Activated CD8-positive, alpha-beta memory T cell treated with anti-CD3 and anti-CD28 coated beads for 1 hour (primary cell): ENCODE measurements at places on chromosomes 16 and 17.

- DNase-seq, result no peak
Observed at GRCh38 chr16:80718480-80719220, 85.7 kb downstream of the CDYL2 start.

DNA sequence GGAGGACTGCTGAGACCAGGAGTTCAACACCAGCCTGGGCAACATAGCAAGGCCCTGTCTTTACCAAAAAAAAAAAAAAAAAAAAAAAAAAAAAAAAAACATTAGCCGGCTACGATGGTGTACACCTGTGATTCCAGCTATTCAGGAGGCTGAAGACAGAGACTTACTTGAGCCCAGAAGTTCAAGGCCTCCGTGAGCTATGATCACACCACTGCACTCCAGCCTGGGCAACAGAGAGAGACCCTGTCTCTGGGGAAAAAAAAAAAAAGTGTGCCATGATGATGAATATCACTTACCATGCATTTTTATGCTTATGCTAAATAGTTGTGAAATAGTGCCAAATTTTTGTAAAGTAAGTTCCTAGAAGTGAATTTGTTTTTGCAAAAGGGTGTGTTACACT, 197.0 kb downstream of the LGALS9B start:
- DNase-seq, result no peak

- no peak for DNase-seq
Observed at GRCh38 chr16:11611871-11612664, 25.3 kb upstream of the LITAF start.

GRCh38 chr16:19885451-19886072, 914 bp upstream of the GPRC5B start:
- no peak for DNase-seq

- DNase-seq, result no peak
Observed at GRCh38 chr16:67301080-67301782, 21.9 kb downstream of the PLEKHG4 start.

- no peak for DNase-seq
Observed at GRCh38 chr16:22071331-22071910, 20.9 kb upstream of the VWA3A start.

GRCh38 chr17:38920374-38921291, 4.8 kb upstream of the LASP1NB start:
- no peak for DNase-seq

- no peak for DNase-seq
Observed at GRCh38 chr17:43861960-43862359, 15.0 kb downstream of the CD300LG start.

GRCh38 chr17:2749058-2749783, at the start of gene CCDC92B:
CCDC92B (minus strand) TSS chr17:2749652; CDS start chr17:2735145, 14,507 bp downstream.
- no peak for DNase-seq

- no peak for DNase-seq
Observed at GRCh38 chr17:80294653-80295052, 34.0 kb downstream of the RNF213 start.

- DNase-seq, result no peak
Observed at GRCh38 chr17:15078570-15078969, 186.6 kb downstream of the PMP22 start.

DNA sequence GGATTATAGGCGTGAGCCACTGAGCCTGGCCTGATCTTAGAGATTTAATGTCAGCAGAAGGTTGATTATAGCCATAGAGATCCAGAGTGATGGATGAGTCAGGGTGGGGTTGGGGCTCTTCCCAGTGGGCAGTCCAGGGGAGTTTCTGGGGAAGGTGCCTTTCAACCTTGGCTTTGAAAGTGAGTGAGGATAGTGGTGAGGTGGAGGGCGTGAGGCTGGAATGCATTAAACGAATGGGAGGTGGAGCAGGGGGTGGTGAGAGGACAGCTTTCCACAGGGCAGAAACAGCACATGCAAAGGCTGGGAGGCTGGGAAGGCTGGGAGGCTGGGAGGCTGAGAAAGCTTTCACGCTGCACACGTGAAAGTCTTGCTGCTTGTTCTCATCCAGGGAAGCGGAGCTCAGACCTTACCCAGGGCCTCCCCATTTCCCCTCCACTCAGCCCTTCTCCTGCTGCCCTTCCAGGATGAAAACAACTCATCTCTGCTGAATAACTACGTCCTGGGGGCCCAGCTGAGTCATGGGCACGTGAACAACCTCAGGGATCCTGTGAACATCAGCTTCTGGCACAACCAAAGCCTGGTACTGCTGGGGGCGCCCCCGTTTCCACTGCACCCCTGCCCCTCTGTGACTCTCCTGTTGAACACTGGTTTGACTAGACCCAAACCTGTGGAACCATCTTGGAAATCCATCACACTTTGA, 22.3 kb downstream of the ADGRG5 start:
- DNase-seq, result no peak

DNA sequence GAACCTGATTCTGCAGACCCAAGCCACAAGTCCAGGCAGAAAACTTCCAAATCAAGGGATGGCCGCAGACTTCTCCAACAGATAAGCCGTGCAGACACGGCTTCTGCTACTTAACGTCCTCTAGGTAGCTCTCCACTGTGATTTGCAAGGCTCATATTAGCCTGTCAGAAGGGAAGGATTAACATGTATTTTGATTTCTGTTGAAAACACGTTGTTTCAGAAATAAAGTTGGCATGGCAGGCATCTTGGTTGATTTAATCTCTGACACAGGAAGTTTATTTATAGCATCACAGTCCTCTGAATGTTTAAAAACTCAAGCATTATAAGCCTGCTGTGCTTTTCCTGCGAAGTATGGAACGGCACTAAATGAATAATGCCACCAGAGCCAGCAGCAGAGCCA, 166.8 kb upstream of the TOX3 start:
- DNase-seq, result no peak

- no peak for DNase-seq
Observed at GRCh38 chr16:78523212-78523985, 423.9 kb downstream of the WWOX start.

DNA sequence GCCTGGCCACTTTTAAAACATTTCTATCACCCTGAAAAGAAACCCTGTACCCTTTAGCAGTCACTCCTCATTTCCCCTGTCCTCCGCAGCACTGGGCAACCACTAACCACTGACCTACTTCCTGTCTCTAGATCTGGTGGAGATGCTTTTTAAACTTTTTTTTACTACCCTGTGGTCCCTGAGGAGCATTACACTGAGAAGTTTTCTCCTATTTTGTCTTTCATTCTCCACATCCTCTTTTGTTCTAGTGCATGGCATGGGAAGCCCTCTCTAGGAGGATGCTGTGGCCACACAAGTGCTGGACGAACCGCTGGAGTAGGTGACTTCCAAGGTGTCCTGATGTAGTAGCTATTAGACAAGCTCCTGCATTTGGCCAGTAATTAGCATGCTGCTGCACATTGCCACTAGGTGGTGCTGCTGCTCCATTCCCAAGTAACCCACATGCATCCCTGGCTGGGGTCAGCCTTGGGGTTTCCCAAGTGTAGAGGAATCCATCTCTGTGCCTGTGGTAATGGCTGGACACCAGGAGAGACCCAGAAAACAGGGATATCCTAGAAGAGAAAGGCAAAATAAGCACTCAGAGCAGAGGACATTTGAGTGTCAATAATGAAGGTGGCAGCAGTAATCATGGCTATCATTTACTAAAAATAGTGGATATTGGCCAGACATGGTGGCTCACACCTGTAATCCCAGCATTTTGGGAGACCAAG, 143.8 kb upstream of the CRHR1 start:
- DNase-seq, result peak; percentile 59

DNA sequence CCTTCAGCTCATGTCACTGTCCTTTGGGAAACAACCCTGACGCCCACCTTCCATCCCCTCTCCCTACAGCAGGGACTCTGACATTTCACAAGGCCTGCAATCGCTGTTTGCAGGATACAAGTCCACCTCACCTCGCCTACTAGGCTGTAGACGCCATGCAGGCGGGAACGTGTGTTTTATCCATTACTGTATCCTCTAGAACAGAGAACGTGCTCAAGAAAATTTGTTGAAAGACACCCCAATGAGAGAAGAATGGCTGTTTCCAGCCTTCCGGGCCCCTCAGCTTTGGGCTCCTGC, 1.5 kb upstream of the TTYH2 start:
- DNase-seq, result no peak

DNA sequence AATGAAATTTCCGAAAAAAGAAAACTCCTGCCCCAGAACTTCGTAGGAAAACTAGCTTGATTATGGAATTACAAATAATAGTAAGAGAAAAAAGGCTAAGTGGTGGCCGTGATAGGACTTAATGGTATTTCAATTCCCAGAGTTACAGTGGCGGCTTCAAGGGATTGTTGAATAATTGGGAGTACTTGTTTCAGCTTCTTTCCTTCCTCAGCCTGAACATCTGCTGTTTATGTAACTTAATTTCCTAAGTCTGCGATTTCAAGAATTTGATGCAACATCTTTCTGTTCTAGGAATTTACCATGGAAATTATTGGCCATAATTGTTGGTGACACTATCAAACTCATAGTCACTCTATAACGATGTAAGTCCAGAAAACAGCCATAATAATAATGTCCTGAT, 684 bp upstream of the APPBP2 start:
- DNase-seq, result no peak
